ENCODE measurements at places on chromosomes 7 and 10.

- DNase-seq, result no peak
Observed at GRCh38 chr7:129889133-129889844, 63.5 kb downstream of the UBE2H start.

GRCh38 chr7:69067397-69067796, 530.9 kb upstream of the AUTS2 start:
- DNase-seq, result no peak

DNA sequence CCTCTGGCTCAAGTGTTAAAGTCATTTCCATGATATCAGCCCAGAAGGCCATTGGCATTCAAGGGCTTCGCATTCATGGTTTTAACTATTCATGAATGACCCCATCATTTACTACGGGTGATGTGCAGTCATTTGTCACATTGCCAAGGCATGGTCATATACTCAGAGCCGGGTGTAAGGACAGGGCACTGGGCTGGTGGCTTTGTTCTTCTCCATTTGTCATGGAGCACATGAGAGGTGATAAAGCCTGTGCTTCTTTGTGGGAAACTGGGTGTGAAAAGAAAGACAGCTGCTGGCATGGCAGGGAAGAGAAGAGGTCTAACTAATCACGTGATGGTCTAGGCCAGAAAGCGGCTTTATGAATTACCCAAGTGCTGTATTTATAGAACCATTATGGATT, 132.2 kb upstream of the PLXNA4 start:
- DNase-seq, result no peak

GRCh38 chr10:69897432-69897831, 95.7 kb downstream of the COL13A1 start:
- no peak for DNase-seq

DNA sequence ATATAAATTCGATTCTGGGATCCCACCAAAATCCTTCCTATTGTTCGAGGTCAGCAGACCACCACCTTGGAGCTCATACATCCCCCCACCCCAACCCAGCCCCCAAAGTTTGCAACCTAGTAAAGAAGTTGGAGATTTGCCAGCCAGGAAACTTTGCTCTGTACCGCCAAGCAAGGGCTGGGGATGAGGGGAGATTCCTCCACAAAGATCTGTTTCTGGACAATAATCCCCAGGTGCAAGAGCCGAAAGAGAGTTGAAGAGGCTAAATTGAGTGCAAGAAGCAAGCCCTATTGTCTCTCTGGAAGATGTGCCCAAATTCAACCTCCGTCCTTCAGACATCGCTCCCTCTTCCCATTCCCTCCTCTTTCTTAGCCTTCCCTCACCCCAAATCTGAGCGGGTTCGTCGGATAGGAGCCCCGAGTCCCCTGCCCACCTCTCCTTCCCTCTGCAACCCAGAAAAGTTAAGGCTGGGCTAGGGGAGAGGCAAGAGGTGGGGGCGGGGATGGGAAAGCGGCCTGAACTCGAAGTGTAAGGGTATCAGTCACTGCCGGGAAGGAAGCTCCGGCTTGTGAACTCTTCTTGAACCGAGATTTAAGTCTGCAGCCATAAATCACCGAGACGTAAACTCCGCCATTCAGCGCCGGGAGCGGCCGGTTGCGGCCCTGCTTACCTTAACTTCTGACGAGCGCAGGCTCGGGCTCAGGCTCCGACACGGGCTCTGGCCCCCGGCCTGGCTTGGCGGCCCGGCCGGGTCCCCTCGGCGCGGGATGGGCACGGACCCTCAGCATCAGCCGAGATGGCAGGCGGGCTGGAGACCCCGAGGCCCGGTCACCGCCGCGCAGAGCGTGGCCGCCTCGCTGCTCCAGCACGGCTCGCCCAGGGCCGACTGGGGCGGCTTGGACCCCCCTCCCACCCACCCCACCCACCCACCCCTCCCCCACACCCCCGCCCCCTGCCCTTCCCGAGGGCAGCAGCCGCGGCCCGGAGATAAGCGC, 10.8 kb upstream of the HOXA2 start:
- DNase-seq, result no peak

GRCh38 chr7:127252778-127253280, at the start of gene GRM8:
Gene GRM8 (minus strand): TSS chr7:127252941.
- no peak for DNase-seq

- no peak for DNase-seq
Observed at GRCh38 chr7:75967487-75967997, 26.9 kb downstream of the TMEM120A start.
